Fibroblast of the aortic adventitia (primary cell): ENCODE measurements at places on chromosomes 12 and 14. TPM values are rescaled to one million over a fixed set of nuclear protein-coding genes. Genes with fewer than 3 reads are reported as not detected.

- peak; percentile 49 for DNase-seq
Observed at GRCh38 chr12:115979351-115979750, 298.1 kb downstream of the MED13L start.

DNA sequence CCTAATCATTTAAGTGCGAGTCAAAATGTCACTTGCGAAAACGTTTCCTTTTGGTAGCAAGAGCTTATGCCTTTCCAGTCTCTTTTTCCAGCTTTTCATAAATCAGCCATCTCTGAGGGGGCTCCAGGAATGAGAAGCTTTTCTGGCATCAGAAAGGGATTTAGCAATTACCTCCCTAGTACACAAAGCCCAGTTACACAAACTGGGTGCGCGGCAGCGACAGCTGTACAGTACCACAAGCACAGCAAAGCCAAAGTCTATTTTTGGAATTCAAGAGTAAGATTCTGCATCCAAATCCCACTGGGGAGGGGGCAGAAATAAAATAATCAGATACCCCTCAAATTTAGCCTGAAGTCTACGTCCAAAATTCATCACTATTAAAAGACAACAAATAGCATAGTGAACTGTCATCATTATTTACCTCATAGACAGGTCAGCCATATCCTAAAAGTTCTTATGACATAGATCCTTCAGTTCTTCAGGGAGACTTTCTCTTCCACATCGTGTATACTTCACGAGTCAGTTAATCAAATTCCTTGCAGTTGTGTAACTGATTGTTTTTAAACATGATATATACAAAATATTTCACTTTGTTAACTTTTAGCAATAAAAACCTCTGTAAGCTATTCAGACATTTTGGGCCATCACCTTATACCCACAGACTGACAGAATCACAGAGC lies 150.8 kb downstream of the TTC7B start:
- no peak for DNase-seq

- DNase-seq: no peak
Observed at GRCh38 chr12:13229504-13229903, 33.0 kb downstream of the EMP1 start.

- no peak for DNase-seq
Observed at GRCh38 chr14:74684434-74684833, 28.4 kb downstream of the AREL1 start.

DNA sequence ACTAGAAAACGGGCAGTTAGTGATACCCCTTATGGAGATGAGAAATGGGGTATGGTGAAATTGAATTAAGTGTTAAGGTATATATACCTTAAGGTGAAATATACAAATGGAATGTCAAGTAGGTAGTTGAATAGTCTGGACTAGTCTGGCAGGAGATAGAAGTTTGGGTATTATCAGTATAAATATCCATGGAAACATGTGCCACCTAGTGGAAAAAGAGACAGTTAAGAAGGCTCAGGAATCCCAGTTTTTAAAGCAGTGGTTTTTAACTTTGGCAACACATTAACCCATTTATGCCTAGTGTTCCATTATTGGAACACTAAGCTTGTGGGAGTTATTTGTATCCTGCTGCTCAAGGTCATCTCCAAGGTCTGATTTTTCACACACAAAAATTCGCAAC lies 38.6 kb upstream of the TPH2 start:
- peak; percentile 13 for DNase-seq

The NABP2 gene
- 13.9 and 31.5 TPM in 2 replicates for total RNA-seq

The ASCL1 gene
- not detected in 2 replicates for total RNA-seq
